Activated CD8-positive, alpha-beta memory T cell treated with anti-CD3 and anti-CD28 coated beads, Interleukin-2, amount 10 ng/mL, durations not matched to agents 7 days and 5 days (primary cell): ENCODE measurements at places on chromosomes 4 and X. TPM values are rescaled to one million over a fixed set of nuclear protein-coding genes. Genes with fewer than 3 reads are reported as not detected.

Gene CSAG3
- total RNA-seq, result 1.4 TPM

- H3K36me3 ChIP-seq, result no peaks in the 10 kb centered on the region
- no peak overlapping the region for H3K27ac ChIP-seq
- H3K4me3 ChIP-seq, result no peak overlapping the region
- no peak for DNase-seq
- no peaks in the 10 kb centered on the region for H3K4me1 ChIP-seq
- peaks cover 33% of the 10 kb centered on the region for H3K27me3 ChIP-seq
These were observed 8.6 kb upstream of the RAB28 start for GRCh38 chr4:13492747-13493146.

- H3K36me3 ChIP-seq, result no peaks in the 10 kb centered on the region
- H3K4me1 ChIP-seq, result peaks cover 12% of the 10 kb centered on the region
- H3K27ac ChIP-seq, result no peak overlapping the region
- H3K4me3 ChIP-seq, result no peak overlapping the region
- peak; percentile 45 for DNase-seq
- peaks cover 84% of the 10 kb centered on the region for H3K27me3 ChIP-seq
These were observed 5.2 kb upstream of the ARX start for GRCh38 chrX:25020905-25021449.

Gene VGLL1
- total RNA-seq, result not detected

GRCh38 chrX:1105671-1106419 is 106.6 kb downstream of the CRLF2 start:
- H3K27me3 ChIP-seq, result no peaks in the 10 kb centered on the region
- no peak overlapping the region for H3K4me3 ChIP-seq
- no peaks in the 10 kb centered on the region for H3K36me3 ChIP-seq

DNA sequence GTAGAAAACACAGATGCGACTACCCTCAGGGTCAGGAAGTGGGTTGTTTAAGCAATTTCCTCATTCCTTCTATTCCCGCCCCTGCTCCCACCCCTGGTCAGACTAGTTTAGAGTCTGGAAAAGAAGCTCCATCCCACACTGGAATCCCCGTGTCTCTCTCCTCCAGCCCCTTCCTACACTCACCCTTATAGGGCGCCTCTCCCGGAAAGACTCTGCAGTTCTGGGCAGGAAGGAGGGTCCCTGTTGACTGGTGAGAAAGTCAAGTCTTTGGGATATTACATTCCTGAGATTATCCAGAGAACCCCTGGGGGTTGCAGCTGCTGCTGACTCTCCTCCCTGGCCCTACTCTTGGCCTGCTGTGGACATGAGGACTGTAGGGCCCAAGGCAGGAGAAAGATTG is 11.9 kb downstream of the STARD8 start:
- H3K4me3 ChIP-seq, result no peak overlapping the region
- H3K36me3 ChIP-seq, result no peaks in the 10 kb centered on the region
- no peak overlapping the region for H3K27ac ChIP-seq
- H3K27me3 ChIP-seq, result no peaks in the 10 kb centered on the region

Gene SCFD2
- total RNA-seq, result 30.9 TPM

Gene ADGRA3
- total RNA-seq, result 0.53 TPM

GRCh38 chr4:155582971-155583437 is 83.6 kb upstream of the GUCY1A1 start:
- H3K27ac ChIP-seq, result peak overlapping the region; percentile 1
- peaks cover 8% of the 10 kb centered on the region for H3K4me1 ChIP-seq
- H3K36me3 ChIP-seq, result no peaks in the 10 kb centered on the region
- no peak overlapping the region for H3K4me3 ChIP-seq

Gene GPRASP1
- total RNA-seq, result 1.7 TPM

DNA sequence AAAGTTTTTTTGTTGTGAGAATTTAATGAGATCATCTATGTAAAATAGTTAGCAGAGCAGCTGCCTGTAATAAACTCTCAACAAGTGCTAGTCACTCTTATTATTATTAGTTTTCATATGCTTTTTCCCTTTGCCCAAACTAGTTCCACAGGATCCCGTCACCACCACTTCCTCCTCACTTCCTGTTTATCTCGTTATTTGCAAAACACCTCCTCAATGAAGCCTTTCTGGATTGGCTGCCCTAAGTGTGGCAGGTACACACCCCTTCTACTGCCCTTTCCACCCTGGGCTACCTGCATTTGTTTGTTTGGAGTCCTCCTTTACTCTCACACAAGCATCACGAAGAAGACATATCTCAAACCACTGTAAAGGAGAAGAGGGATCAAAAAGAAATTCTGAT is 54.4 kb upstream of the KLF3 start:
- H3K27ac ChIP-seq, result no peak overlapping the region
- no peaks in the 10 kb centered on the region for H3K36me3 ChIP-seq
- H3K27me3 ChIP-seq, result no peaks in the 10 kb centered on the region
- H3K4me3 ChIP-seq, result no peak overlapping the region
- no peak for DNase-seq
- H3K4me1 ChIP-seq, result peaks cover 16% of the 10 kb centered on the region

Gene USP51
- total RNA-seq, result 0.88 TPM

Gene ZCCHC12
- total RNA-seq, result not detected

GRCh38 chrX:9471571-9471985 is 6.7 kb downstream of the TBL1X start:
- H3K4me1 ChIP-seq, result peaks cover 32% of the 10 kb centered on the region
- no peaks in the 10 kb centered on the region for H3K27me3 ChIP-seq
- no peak overlapping the region for H3K27ac ChIP-seq

Gene PCDH18
- not detected for total RNA-seq

- no peaks in the 10 kb centered on the region for H3K36me3 ChIP-seq
- H3K27me3 ChIP-seq, result no peaks in the 10 kb centered on the region
- H3K4me1 ChIP-seq, result no peaks in the 10 kb centered on the region
- no peak overlapping the region for H3K27ac ChIP-seq
These were observed 74.0 kb downstream of the TLL1 start for GRCh38 chr4:165947019-165947418.

GRCh38 chr4:1187182-1187581 is 14.8 kb upstream of the SPON2 start:
- H3K27ac ChIP-seq, result peak overlapping the region; percentile 74
- no peaks in the 10 kb centered on the region for H3K27me3 ChIP-seq
- H3K4me1 ChIP-seq, result peaks cover 42% of the 10 kb centered on the region
- peaks cover 15% of the 10 kb centered on the region for H3K36me3 ChIP-seq
- H3K4me3 ChIP-seq, result peak overlapping the region; percentile 27

DNA sequence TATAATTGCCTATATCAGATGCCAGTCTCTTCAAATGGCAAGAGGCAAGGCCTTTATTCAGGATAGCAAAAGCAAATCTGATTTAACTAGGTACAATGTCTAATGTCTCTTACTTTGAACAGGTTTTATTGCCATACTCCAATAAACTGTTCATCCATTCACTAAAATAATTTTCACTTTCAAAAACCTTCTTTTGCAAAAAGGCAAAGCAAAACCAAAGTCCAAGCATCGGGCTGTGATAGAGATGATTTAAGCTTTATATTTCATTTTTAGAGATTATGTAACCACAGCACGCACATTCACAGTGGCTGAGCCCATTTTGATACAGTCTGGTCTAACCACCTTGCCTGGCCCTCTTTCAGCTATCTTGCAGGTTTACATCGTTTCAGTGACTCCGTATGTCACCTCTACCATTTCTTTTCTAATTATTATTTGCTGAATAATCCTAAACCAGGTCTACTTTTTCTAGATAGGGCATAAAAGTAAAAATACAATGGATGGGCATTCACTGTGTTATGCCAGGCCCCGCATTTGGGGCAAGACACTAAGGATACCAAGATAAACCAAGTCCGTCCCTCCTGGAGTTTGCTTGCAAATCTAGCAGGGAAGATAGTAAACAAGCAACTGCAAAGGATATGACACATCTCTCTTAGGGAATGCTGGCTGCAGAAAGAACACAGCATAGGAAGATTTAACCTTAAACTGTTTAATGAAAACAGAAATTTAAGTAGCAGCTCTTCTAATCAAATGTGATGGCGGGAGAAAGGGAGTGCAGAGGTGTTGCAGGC is 1.8 kb downstream of the CASP3 start:
- H3K27me3 ChIP-seq, result no peaks in the 10 kb centered on the region
- peak overlapping the region; percentile 87 for H3K27ac ChIP-seq
- H3K36me3 ChIP-seq, result peaks cover 53% of the 10 kb centered on the region
- H3K4me3 ChIP-seq, result peak overlapping the region; percentile 94
- no peak for DNase-seq

Gene ZDHHC15
- not detected for total RNA-seq

GRCh38 chr4:134219043-134219442 is 17.5 kb upstream of the PABPC4L start:
- H3K27ac ChIP-seq, result no peak overlapping the region
- H3K27me3 ChIP-seq, result no peaks in the 10 kb centered on the region
- no peaks in the 10 kb centered on the region for H3K36me3 ChIP-seq
- H3K4me3 ChIP-seq, result no peak overlapping the region
- H3K4me1 ChIP-seq, result no peaks in the 10 kb centered on the region

Gene F11
- not detected for total RNA-seq

- peaks cover 17% of the 10 kb centered on the region for H3K4me1 ChIP-seq
- H3K4me3 ChIP-seq, result no peak overlapping the region
- H3K27me3 ChIP-seq, result no peaks in the 10 kb centered on the region
These were observed 26.7 kb downstream of the DYNLT3 start for GRCh38 chrX:37820646-37821045.

Gene CTAG2
- total RNA-seq, result 31.6 TPM

- no peak overlapping the region for H3K27ac ChIP-seq
- no peaks in the 10 kb centered on the region for H3K36me3 ChIP-seq
- no peak for DNase-seq
- no peaks in the 10 kb centered on the region for H3K27me3 ChIP-seq
These were observed 102.2 kb downstream of the OR13H1 start for GRCh38 chrX:131646106-131646505.

- no peaks in the 10 kb centered on the region for H3K27me3 ChIP-seq
- no peak overlapping the region for H3K4me3 ChIP-seq
- no peaks in the 10 kb centered on the region for H3K4me1 ChIP-seq
These were observed 230.3 kb upstream of the PCDH18 start for GRCh38 chr4:137762591-137762990.

DNA sequence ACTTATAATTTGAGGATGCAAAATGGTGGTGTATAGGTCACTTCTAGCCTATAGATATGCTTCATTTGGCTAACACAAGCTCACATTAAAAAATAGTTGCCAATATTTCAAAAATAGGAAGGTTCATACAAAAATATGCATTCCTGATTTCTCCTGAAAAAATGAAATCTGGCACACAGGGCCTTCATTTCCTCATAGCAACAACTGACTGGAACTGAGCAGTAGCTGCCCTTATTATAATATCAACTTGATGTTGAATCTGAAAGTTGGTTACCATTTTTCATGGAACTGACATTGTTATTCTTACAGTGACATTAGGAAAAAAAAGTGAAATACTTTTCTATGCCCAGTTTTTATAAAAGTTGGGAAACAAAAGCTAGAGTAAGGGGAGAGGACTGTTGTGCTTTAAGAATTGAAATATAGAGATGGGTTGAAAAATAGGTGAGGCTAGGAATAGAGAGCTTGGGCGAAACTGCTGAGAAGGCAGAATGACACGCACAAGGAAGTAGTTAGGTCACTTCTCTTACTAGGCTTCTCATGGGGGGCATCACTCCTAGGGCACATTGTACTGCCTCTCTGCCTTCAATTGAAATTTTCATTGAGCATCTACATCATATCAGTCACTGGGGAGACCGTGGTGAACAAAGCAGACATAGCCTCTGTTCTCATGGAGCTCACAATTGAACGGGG is 43.1 kb upstream of the C1GALT1C1 start:
- H3K27me3 ChIP-seq, result no peaks in the 10 kb centered on the region
- no peak overlapping the region for H3K4me3 ChIP-seq
- no peak overlapping the region for H3K27ac ChIP-seq
- DNase-seq, result no peak
- H3K4me1 ChIP-seq, result peaks cover 6% of the 10 kb centered on the region
- peaks cover 4% of the 10 kb centered on the region for H3K36me3 ChIP-seq

- peak overlapping the region; percentile 44 for H3K4me3 ChIP-seq
- peaks cover 7% of the 10 kb centered on the region for H3K4me1 ChIP-seq
- H3K36me3 ChIP-seq, result no peaks in the 10 kb centered on the region
- H3K27me3 ChIP-seq, result peaks cover 2% of the 10 kb centered on the region
These were observed 379.5 kb upstream of the MAD2L1 start for GRCh38 chr4:120446051-120446567.

DNA sequence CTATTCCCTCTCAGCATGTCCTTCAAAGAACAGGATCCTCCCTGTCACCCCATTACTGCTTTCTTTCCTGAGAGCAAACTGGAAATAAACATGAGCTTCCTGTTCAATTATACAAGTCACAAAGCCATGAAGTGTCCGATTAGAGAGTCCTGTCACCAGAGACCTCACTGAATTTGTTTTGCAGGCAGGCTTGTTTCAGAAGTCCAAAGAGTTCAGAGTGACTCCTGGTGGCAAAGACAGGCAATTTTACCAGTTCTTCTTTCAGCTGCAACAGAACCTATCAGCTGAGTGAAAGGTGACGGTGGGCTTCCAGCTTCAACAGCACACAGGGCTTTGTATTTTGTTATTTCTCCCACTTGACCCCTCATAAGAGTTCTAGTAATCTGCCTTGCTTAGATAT is 6.4 kb downstream of the ELK1 start:
- DNase-seq, result no peak
- H3K27me3 ChIP-seq, result no peaks in the 10 kb centered on the region
- H3K4me3 ChIP-seq, result no peak overlapping the region
- no peak overlapping the region for H3K27ac ChIP-seq
- peaks cover 34% of the 10 kb centered on the region for H3K4me1 ChIP-seq

Gene TBC1D14
- 49.0 TPM for total RNA-seq

Gene DUSP9
- not detected for total RNA-seq

Gene PLAC1
- total RNA-seq, result not detected

DNA sequence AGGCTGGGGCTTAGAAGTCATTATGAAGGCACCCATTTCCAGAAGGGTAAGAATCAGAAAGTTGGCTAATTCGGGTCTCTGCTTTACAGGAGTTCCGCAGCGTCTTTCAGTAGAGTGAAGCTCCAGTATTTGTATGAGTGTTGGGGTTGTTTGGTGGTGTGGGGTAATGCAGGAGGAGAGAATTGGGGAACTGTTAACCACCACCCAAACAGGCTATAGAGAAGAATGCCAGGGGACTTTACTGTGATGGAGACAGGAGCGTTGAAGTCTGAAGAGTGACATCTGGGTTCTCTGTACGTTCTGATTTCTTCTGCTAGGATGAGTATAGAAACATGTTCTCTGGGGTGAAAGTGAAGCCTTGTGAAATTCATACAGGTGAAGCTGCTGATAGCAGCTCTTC is 96.3 kb downstream of the TBL1X start:
- H3K27ac ChIP-seq, result no peak overlapping the region
- DNase-seq, result no peak
- peaks cover 4% of the 10 kb centered on the region for H3K4me1 ChIP-seq
- H3K36me3 ChIP-seq, result peaks cover 12% of the 10 kb centered on the region
- H3K4me3 ChIP-seq, result no peak overlapping the region

- no peaks in the 10 kb centered on the region for H3K4me1 ChIP-seq
- no peak overlapping the region for H3K27ac ChIP-seq
- DNase-seq, result no peak
- no peaks in the 10 kb centered on the region for H3K27me3 ChIP-seq
- no peak overlapping the region for H3K4me3 ChIP-seq
- no peaks in the 10 kb centered on the region for H3K36me3 ChIP-seq
These were observed 8.0 kb downstream of the AMOT start for GRCh38 chrX:112832481-112833095.

Gene CT45A3
- total RNA-seq, result not detected
